Stimulated activated CD8-positive, alpha-beta memory T cell treated with anti-CD3 and anti-CD28 coated beads, Interleukin-15, amount 100 ng/mL, for 4 hours (primary cell): ENCODE measurements at places on chromosomes 6 and 20.

GRCh38 chr6:25410102-25410501 lies 130.9 kb downstream of the CARMIL1 start:
- DNase-seq = no peak

DNA sequence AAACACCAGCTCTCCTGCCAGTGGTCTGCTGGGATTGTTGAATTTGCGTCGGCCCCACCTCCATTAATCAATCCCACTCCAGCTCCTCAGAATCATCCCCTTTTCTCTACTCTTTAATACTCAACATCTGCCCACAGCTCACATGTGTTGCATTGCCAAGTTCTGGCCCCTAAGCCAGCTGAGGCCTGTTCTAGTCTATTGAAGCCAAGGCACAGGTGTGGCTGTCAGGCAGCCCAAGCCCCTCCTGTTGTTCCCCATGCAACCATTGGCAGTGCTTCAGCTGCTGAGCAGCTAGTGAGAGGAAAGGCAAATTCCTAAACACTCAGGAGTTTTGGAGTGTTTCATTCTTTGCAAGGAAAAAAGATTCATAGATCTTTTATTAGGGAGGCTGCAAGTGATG lies 128.0 kb upstream of the NT5E start:
- DNase-seq = no peak

- no peak for DNase-seq
Observed at GRCh38 chr6:24257282-24257681, 100.6 kb downstream of the DCDC2 start.

GRCh38 chr6:30263734-30264133 lies 50.5 kb upstream of the TRIM26 start:
- no peak for DNase-seq

GRCh38 chr20:22385602-22386305 lies 198.6 kb downstream of the FOXA2 start:
- no peak for DNase-seq

DNA sequence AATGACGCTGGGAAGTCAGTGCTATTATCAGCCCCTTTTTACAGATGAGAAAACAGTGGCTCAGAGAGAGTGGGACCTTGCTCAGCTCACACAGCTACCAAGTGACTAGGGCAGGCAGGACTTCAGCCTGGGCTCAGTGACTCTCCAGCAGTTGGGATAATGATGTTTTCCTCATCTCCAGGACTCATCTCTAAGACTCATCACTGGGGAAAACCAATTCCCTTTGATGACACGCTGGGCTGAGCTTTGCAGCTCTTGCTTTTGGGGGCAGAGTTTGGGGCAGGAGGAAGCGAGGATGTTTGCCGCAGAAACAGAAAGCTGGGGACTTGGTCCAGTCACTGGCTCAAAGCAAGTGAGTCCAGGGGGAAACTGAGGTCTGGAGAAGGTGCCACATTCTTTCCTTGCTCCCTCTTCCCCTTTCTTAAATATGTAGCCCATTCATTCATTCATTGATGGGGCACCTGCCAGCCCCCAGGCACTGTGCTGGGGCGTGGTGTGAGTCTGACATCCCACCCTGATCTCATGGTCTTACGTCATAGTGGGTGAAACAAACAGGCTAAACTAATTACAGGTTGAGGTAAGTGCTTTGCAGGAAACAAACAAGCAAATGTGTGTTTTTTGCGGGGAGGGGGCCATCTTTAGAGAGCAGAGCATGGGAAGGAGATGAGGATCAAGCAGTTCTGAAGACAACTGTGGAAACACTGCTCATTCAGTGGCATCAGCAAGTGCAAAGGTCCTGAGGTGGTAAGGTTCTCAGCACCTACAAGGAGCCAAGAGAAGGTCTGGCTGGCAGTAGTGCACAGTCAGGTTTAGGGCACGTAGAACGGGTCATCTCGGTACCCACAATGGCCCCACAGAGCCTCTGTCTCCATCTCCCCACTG lies 74.4 kb upstream of the PMEPA1 start:
- DNase-seq = no peak

DNA sequence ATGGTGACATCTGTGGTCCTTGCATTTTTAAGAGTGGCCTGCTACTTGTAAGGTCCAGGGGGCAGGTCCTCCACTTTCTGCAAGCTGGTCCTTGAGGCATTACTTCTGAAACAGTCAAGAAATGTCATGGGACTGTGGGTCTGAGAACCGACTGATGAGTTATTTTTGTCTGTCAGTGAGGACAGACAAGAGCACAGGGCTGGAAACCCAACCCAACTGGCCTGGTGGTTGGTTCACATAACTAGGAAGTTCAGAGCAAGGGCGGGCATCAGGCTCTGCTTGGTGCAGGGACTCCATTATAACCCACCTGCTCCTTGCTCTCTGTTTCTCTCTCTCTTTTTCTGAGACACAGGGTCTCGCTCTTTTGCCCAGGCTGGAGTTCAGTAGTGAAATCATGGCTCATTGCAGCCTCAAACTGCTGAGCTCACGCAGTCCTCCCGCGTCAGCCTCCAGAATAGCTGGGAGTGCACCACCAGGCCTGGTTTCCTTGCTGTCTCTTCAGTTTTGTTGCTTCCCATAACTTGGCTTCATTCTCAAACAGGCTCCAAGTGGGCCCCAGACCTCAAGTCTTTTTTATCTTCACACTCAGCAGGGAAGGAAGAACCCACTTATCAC lies 9.2 kb downstream of the CST3 start:
- DNase-seq = no peak

DNA sequence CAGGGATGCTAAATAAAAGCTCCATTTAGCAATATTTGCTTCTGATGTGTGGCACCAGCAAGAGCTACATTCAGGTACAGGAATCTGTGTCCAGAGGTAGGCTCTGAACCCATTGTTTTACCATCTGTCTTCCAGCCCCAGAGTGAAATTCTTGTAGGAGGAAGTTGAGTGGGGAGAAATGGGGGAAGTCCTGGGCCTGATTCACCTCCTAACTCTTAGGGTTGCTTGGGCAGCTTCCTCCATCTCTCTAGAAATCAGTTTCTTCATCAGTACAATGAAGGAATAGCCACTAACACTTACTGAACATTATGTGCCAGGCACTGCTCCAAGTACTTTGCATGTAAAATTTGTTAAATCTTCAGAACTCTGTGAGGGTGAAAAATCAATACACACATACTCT lies 35.1 kb upstream of the TSPYL1 start:
- DNase-seq = no peak

DNA sequence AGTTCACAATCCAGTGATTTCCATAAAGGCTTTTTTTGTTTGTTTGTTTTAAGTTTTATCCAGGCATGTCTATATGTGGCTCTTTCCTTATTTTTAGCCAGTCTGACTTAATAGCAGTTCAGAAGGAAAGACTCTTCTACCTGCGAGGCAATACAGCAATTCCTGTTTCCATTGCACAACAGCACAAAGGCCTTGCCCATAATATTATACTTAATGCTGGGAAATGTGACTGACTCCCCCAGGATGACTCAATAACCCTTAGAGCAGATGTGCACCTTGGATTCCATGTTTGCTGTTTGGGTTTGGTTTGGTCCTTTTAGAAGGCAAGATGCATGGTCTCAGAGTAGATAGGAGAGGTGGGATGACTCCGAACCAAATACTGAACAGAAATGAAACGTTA lies 184.1 kb downstream of the MTFR2 start:
- DNase-seq = no peak
